Natural killer cell treated with Interleukin-12 subunit alpha and Interleukin-12 subunit beta and Interleukin-15 and Interleukin-18, amount 100 ng/mL, for 72 hours (primary cell): ENCODE measurements at places on chromosomes 1 and 21.
A peak's percentile ranks its signal among the peaks of the same experiment; 100 is the strongest.

DNA sequence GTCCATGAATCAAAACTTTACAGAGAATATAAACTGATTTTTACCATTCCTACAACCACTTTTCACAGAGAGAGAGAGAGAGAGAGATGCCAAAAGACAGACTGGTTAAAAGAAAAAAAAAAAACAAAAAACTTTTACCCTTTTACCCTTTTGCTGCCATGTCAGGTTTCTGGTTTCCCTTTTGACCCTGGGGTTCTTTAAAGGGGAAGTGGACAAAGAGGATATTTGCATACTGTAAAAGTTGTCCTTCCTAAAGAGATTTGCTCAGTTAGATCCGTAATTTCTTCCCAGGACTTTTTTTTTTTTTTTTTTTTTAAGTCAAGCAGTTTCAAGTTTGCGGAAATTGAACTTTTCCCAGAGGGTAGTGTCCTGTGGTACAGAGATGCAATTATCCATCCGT lies 287.8 kb upstream of the RGS18 start:
- no peaks in the 10 kb centered on the region for H3K4me1 ChIP-seq
- no peak for DNase-seq
- H3K36me3 ChIP-seq = peaks cover 5% of the 10 kb centered on the region
- no peak overlapping the region for H3K4me3 ChIP-seq
- no peak overlapping the region for H3K27ac ChIP-seq
- no peaks in the 10 kb centered on the region for H3K27me3 ChIP-seq

- no peaks in the 10 kb centered on the region for H3K27me3 ChIP-seq
- H3K4me3 ChIP-seq = peak overlapping the region; percentile 19
- H3K27ac ChIP-seq = no peak overlapping the region
- no peak for DNase-seq
- H3K4me1 ChIP-seq = peaks cover 42% of the 10 kb centered on the region
- H3K36me3 ChIP-seq = no peaks in the 10 kb centered on the region
These were observed 3.5 kb downstream of the MOB3C start for GRCh38 chr1:46612937-46613660.

- DNase-seq = no peak
- H3K4me1 ChIP-seq = no peaks in the 10 kb centered on the region
- no peak overlapping the region for H3K27ac ChIP-seq
- H3K4me3 ChIP-seq = no peak overlapping the region
- H3K36me3 ChIP-seq = no peaks in the 10 kb centered on the region
These were observed 79.2 kb downstream of the OLIG1 start for GRCh38 chr21:33149181-33149580.

- no peak for DNase-seq
- peaks cover 27% of the 10 kb centered on the region for H3K4me1 ChIP-seq
- H3K4me3 ChIP-seq = peak overlapping the region; percentile 78
- no peaks in the 10 kb centered on the region for H3K27me3 ChIP-seq
These were observed 201.3 kb downstream of the NCAM2 start for GRCh38 chr21:21199342-21200102.

DNA sequence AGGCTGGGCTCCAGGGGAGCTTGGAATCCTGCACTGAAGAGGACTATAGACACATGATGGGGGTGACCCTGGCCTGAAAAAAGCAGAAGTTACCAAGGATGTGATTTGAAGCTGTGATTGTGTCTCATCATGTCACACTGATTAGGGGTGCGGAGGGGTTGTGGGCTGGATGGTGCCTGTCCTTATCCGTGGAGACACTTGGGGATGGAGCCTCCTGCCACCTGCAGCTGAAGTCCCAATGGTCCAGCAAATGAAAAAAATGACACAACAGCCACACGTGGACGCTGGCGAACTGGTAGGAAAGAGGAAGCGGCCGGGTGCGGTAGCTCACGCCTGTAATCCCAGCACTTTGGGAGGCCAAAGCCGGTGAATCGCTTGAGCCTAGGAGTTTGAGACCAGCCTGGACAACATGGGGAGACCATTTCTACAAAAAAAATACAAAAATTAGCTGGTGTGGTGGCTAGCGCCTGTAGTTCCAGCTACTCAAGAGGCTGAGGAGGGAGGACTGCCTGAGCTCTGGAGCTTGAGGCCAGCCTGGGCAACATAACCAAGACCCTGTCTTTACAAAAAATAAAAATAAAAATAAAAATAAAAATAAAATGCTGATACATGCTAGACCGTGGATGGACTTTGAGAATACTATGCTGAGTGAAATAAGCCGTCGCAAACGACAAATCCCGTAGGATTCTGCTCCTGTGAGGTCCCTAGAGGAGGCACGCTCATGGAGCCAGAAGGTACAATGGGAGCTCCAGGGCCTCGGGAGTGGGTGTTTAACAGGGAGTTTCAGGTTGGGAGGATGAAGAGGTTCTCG lies 838 bp upstream of the IBA57 start:
- peak overlapping the region; percentile 89 for H3K4me3 ChIP-seq
- H3K36me3 ChIP-seq = no peaks in the 10 kb centered on the region
- H3K27ac ChIP-seq = peak overlapping the region; percentile 60

DNA sequence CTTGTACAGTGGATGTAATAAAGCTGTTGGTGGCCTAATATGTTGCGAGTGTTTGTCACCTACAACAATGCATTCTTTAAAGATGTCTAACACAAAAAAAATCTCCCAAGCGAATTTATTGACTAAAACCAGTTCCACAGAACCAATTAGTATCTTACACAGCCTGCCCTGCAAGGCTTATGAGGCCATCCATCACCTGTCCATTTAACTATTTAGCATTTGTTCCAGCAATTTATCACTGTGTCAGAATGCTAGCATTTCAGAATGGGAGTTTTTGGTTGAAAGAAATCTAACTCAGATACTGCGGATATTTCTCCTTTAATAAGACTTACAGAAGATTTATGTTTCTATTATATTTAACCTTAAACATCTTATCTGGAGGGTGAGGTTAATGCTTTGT lies 831.1 kb upstream of the PRMT6 start:
- no peaks in the 10 kb centered on the region for H3K36me3 ChIP-seq
- no peak overlapping the region for H3K27ac ChIP-seq
- no peak for DNase-seq
- H3K4me3 ChIP-seq = no peak overlapping the region
- H3K4me1 ChIP-seq = no peaks in the 10 kb centered on the region

DNA sequence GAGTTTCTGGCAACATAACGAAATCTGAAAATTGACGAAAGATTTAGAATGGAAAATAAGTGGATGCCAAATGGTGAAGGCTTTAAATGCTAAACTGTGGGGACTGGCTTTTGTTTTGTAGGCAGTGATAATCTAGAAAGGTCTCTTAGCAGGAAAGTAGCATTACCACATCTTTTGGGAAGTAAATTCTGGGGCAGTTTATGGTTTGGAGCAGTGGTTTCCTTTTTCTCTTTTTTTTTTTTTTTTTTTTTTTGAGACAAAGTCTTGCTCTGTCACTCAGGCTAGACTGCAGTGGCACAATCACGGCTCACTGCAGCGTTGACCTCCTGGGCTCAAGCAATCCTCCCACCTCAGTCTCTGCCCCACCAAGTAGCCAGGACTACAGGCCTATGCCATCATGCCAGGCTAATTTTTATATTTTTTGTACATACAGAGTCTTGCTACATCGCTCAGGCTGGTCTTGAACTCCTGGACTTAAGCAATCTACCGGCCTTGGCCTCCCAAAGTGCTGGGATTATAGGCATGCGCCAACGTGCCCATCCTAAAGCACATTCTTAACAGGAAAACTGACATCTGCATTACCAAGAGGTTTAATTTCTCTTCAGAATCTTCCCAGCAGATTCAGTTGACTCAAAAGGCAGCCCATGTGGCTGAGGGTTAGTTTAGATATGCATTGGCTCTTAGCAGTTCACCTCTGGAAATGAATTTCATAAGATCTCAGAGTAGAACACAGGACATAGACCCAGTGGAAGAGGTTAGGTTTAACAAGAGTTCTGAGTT lies 32.9 kb downstream of the C21orf91 start:
- H3K4me1 ChIP-seq = peaks cover 89% of the 10 kb centered on the region
- peaks cover 40% of the 10 kb centered on the region for H3K36me3 ChIP-seq
- no peaks in the 10 kb centered on the region for H3K27me3 ChIP-seq
- DNase-seq = no peak

- peak overlapping the region; percentile 7 for H3K27ac ChIP-seq
- H3K4me3 ChIP-seq = no peak overlapping the region
- no peaks in the 10 kb centered on the region for H3K27me3 ChIP-seq
- H3K36me3 ChIP-seq = peaks cover 11% of the 10 kb centered on the region
- DNase-seq = no peak
- H3K4me1 ChIP-seq = peaks cover 30% of the 10 kb centered on the region
These were observed 96.5 kb upstream of the BTG3 start for GRCh38 chr21:17709266-17709611.

DNA sequence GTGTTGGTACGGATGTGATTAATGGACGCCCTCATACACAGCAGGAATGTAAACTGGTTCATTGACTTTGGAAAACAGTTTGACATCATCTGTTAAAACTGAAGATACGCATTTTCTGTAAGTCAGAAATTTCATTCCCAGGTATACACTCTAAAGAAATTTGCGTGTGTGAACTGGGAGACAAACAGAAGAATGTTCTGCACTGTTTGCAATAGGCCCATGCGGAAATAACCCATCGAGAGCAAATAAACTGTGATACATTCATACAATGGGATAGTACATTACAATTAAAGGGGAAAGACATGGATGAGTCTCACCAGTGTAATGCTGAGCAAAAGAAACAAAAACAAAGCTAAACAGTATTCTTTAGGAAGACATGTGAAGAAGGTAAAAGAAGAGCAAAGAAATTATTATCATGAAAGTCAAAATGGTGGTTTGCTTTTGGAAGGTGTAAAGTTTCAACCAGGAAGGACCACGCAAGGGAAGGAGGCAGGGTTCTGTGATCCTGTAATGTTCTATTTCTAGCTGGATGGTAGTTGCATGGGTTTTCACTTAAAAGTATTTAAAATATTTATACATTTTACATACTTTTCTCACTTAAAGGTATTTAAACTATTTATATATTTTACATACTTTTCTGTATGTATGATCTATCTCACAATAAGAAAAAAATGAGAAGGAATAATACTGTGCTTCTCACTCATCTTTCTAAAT lies 30.3 kb downstream of the INTS7 start:
- no peak for DNase-seq
- no peak overlapping the region for H3K27ac ChIP-seq
- no peaks in the 10 kb centered on the region for H3K27me3 ChIP-seq
- no peak overlapping the region for H3K4me3 ChIP-seq
- no peaks in the 10 kb centered on the region for H3K4me1 ChIP-seq

GRCh38 chr1:225857256-225857655 lies 24.9 kb downstream of the TMEM63A start:
- H3K27me3 ChIP-seq = no peaks in the 10 kb centered on the region
- no peak overlapping the region for H3K4me3 ChIP-seq
- peaks cover 11% of the 10 kb centered on the region for H3K36me3 ChIP-seq

DNA sequence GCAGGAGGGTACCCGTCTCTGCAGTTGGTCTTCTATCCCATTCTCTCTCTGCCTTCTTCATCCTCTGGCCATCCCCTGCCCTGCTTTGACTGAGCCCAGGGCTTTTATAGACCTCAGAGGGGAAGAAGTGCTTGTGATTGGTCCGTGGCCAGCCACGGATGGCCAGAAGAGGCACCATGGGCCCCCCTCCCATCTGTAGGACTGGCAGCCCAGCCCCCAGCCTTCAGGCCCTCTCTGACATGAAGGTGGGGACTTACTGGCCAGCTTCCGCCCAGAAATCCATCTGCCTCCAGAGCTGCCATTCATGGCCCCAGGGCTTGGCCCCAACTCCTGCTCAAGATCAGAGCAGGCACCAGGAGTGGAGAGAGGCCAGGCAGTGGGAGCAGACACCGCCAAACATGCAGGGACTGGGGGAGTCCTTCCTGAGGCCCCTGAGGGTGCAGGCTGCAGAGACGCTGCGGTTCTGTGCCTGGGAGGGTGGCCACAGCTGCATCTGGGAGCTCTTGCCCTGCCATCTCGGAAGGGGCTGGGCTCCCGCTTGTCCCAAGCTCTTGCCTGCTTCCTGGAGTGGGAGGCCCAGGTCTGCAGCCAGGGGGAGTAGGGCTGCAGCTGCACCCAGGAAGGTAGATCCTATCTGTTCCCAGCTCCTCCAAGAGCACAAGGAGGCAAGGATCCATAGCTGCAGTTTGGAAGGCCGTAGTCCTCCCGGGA lies 698.6 kb upstream of the B3GALT2 start:
- H3K27me3 ChIP-seq = no peaks in the 10 kb centered on the region
- H3K4me3 ChIP-seq = no peak overlapping the region
- no peak overlapping the region for H3K27ac ChIP-seq
- no peaks in the 10 kb centered on the region for H3K36me3 ChIP-seq

GRCh38 chr1:106536741-106537140 lies 519.7 kb upstream of the PRMT6 start:
- H3K36me3 ChIP-seq = no peaks in the 10 kb centered on the region
- H3K27ac ChIP-seq = no peak overlapping the region
- no peak overlapping the region for H3K4me3 ChIP-seq
- no peaks in the 10 kb centered on the region for H3K4me1 ChIP-seq
- DNase-seq = no peak

- no peak overlapping the region for H3K4me3 ChIP-seq
- no peaks in the 10 kb centered on the region for H3K27me3 ChIP-seq
These were observed 838.8 kb upstream of the ADAMTS5 start for GRCh38 chr21:27805696-27806095.

- peaks cover 6% of the 10 kb centered on the region for H3K4me1 ChIP-seq
- no peak overlapping the region for H3K27ac ChIP-seq
- DNase-seq = no peak
- H3K27me3 ChIP-seq = no peaks in the 10 kb centered on the region
- H3K36me3 ChIP-seq = no peaks in the 10 kb centered on the region
These were observed 46.4 kb downstream of the NRIP1 start for GRCh38 chr21:15018382-15018781.
